Stimulated activated CD8-positive, alpha-beta memory T cell treated with anti-CD3 and anti-CD28 coated beads, Interleukin-7, amount 100 ng/mL, for 48 hours (primary cell): ENCODE measurements at places on chromosomes 7 and 10.

DNA sequence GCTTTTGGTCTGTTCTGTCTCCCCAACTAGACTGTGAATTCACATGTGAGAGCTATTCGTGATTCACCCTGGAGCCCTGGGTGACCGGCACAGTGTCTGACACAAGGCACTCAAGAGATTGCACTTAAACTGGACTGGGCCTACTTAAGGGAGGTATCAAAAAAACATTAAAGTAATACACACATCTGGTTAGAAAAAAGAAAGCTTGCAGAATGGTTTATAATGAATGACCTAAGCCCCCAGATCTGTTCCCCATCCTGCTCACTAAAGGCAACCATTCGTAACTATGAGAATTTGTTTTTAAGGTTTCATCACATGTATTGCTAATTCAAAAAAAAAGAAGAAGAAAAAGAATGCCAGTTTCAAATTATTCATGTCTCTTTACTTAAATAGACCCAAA lies 74.5 kb downstream of the DGKI start:
- no peak for DNase-seq

- DNase-seq = no peak
Observed at GRCh38 chr7:109864230-109864629, 1226.7 kb upstream of the LRRN3 start.

- no peak for DNase-seq
Observed at GRCh38 chr7:46649876-46650275, 728.8 kb upstream of the IGFBP3 start.

GRCh38 chr10:122140941-122141623 lies 130.0 kb upstream of the BTBD16 start:
- DNase-seq = no peak

GRCh38 chr7:151780631-151781030 lies 96.3 kb downstream of the PRKAG2 start:
- no peak for DNase-seq

DNA sequence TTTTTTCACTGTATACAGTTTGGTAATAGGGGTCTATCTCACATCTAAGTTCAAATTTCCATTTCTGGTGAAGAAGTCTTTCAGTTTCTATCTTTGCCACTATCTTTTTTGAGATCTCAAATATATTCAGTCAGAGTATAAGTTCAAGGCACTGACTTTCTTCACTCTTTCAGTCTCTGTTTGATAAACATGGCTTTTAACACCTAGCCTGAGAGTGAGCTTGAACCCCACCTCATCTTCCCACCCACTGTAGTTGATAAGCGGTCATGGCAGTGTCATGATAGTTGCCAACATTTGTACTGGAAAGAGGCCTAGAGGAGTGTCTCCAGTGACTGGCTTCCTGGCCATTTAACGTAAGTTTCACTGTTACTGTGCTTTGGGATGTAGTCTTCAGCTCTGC lies 41.2 kb upstream of the AGR3 start:
- no peak for DNase-seq

DNA sequence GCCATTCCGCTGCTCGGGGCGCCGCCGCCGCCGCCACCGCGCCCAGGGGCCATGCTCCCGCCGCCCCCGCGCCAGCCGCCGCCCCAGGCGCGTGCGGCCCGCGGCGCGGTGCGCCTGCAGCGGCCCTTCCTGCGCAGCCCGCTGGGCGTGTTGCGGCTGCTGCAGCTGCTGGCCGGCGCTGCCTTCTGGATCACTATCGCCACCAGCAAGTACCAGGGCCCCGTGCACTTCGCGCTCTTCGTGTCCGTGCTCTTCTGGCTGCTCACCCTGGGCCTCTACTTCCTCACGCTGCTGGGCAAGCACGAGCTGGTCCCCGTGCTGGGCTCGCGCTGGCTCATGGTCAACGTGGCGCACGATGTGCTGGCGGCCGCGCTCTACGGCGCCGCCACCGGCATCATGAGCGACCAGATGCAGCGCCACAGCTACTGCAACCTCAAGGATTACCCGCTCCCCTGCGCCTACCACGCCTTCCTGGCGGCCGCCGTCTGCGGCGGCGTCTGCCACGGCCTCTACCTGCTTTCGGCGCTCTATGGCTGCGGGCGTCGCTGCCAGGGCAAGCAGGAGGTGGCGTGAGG lies 383 bp downstream of the MARVELD1 start:
- peak; percentile 19 for DNase-seq

DNA sequence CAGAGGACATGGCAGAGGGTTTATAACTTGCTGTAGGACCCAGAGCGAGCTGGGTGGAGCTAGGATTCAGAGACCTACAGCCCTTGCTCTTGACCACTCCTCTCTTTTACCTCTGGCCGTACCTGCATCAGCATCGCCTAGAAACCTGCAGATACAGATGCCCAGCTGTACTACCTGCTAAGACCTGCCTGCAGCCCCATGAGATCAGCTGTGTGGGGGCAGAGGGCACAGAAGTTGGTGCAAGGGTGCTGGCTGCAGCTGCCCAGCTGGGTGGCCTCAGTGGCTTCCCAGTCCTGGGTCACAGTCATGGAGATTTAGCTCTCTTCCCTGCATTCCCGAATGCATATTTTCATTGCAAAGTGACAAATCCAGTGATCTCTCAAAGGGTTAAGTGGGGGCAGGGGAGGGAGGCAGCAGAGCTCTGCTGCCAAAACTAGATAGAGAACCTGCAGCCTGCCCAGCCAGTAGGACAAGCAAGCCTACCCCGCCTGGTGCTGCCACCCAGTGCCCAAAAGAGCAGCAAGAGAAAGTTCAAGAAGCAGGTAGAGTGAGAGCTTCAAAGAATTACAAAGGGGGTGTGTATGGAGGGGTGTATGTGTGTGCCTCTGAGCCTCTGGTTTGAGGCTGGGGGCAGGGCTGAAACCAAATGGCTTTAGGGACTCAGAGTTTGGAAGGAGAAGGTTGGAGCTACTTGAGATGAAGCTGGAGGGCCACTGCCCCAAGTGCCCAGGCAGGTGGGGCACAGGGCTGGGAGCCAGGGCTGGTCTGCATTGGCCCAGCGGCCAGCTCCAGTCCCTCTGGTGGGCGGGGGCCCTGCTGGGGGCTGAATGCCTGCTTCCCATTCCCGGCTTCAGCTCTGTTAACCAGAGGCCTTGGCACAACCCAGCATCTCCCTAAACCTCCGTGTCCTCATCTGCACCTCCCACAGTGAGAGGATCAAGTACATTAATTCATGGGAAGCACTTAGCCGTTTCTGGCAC lies 6.9 kb downstream of the FAM241B start:
- DNase-seq = no peak

DNA sequence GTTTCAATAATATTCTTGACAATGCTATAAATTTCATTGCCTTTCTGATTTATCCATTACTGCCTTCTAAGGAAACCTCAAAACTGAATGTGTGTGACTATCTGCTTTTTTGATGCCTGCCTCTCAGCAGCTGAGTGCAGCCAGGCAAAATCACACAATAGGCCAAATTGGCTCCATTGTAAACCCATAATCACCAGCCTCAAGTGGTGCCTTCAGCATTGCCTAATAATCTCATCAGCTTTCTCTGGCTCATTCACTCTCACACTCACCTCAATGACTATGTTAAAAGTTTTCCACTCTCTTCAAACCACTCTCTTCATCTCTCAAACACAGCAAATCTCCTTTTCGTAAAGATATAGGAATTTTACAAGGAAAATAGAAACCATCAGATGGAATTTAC lies 182.5 kb upstream of the COL1A2 start:
- DNase-seq = no peak

DNA sequence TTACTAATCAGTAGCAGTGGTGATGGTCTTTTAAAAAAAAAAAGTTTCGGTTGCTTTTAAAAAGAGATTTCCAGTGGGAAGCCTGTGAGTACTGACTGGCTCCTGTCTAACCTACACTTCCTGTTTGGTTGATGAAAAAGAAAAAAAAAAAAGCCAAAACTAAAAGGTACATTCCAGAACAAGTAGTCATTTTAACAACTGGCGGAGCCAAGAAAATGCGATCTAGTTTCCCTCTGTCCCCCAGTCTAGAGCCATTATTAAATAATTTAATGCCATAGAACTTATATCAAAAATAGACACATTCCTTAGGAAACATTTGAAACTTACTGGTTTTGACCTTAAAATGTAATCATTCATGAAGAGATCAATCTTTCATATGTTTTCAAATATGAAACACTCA lies 254.2 kb upstream of the C7orf33 start:
- DNase-seq = no peak

GRCh38 chr10:20993389-20993788 lies 96.3 kb upstream of the NEBL start:
- no peak for DNase-seq

DNA sequence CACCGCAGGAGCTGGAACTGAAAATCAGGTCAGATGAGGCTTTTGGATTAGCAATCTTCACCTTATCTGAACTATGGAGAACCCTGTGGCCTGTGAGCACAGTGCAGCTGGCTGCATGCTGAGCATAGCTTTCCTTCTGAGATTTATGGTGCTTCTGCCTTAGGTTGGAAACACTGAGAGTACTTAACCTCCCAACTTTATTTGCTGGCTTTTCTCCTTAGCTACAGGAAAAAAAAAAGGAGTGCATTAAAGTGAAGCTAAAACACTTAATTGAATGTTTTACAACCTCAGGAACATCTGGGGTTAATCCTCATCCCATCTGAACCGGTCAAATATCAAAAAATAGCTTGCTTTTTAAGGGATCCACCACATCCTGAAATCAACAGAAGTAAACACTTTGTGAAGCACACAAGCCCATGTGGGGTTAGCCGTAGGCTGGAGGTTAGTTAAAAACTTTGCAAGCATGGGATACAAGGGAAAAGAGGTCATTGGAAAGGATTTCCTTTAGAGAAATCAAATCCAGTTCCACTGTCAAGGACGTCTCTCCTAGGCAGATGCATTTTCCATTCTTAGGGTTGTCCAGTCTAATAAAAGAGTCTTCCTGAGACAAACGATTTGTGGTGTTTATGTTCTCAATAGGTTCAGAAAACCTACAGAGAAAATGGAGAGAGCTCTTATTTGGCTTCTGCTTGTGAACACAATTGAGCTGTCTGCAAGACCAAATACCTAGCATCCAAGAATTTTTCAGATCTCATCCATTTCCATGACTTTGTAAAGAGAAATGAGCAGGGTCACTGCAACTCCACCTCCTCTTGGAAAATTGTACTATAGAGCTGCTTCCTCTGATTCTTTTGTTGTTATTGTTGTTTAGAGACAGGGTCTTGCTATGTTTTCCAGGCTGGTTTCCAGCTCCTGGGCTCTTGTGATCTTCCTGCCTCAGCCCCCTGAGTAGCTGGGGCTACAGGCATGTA lies 470.4 kb upstream of the IGFBP3 start:
- no peak for DNase-seq

DNA sequence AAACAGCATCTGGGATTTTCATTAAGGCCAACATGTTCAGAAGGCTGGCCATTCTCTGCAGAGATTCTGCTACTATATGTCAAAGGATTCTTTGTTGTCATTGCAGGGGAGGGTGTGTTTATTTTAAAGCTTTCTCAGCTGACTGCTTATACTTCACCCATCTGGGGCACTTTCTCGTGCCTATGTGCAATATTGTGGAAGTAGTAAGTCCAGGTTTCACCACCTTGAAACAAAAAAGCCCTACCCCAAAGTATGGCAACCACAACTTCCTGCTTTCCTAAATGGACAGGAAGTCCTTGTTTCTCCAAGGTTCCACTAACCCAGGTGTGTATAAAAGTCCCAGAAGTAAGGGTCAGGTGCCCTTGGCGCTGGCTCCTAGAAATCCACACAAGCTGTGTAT lies 58.7 kb upstream of the COL1A2 start:
- no peak for DNase-seq

- DNase-seq = no peak
Observed at GRCh38 chr10:21387868-21388267, 137.6 kb downstream of the SKIDA1 start.

DNA sequence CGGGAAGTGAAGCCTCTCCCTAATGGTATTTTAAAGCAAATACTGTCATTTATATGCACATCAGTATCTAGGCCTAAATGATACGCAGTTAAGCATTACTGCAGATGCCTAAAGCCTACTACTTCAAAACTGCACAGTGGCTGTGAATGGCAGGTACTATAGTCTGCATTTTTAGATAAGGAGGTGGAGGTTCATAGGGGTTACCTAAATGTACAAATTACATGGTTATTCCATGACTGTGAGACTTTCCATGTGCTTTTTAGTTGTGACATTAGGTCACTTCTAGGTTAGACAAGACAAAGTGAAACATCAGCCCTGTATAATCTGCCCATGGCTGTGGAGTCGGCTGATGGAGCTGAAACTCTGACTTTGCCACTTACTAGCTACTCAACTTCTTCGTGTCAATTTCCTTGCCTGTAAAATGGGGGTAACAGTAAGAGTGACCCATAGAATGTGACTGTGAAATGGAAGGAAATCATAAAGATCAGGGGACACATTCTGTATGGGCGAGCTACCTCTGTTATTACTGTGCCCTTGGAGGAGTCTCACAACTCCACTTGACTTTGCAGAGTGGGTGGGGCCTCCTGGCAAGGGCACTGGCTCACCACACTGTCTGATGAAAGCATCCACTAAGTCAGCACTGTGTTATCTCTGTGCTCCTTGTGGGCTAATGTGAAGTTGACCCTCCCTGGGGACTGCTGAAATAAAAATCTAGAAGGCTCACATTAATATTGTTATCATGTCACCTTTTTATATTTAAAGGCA lies 239.4 kb downstream of the TNS3 start:
- DNase-seq = no peak

GRCh38 chr7:45525057-45525456 lies 49.1 kb upstream of the ADCY1 start:
- DNase-seq = no peak

DNA sequence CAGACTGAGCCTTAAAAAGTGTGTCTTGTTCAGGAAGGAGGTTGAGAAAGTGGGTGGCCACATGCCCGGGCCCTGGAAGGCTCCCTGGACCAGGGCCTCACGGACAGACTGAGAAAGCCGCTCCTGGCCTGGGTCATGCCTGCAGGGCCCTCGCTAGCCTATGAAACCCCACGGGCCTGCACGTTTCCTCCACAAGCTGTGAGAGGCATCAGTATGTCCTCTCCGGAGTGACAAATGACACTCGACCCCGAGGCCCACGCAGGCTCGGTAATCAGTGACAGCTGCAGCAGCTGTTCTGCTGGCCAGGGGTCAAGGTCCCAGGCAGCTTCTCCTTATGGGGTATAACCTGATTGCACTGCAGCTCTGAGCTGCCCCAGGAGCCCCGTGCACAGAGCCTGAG lies 47.6 kb downstream of the ASB13 start:
- DNase-seq = no peak

DNA sequence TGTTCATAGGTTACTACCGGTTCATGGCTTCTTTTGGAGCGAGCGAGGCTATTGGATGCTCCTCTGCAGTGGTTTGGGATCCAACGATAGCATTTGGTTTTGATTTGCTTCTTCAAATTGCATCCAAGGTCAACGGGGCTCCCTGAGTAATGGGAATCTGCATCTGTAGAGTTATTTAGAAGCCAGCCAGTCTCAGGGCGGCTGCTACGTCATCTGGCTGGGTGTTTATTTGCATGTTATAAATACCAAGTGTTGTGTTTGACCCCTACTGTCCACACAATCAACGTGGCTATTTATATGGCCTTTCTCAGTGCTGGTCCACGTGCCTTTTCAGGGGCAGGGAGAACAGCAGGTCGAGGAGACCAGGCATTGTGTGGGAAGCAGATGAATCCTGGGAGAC lies 137.7 kb downstream of the PRPF18 start:
- no peak for DNase-seq
